ENCODE measurements at places on chromosomes 5 and 9.

DNA sequence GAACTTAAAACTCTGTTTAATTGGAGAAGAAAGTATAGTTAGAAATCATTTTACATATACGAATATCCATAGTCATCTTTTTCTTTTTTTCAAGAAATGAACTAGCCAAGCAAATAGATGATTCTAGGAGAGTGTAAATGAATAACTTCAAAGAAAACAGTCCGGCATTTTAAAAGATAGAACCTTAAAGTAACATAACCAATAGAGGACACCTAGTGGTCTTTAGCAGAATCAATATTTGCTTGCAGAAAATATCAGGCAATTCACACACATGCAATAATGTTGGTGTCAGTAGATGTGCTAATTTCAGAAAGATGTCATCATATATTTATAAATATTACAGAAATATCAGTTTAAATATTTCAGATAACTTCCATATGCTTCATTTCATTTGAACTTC, 57.1 kb downstream of the HCN1 start:
- DNase-seq: no peak

DNA sequence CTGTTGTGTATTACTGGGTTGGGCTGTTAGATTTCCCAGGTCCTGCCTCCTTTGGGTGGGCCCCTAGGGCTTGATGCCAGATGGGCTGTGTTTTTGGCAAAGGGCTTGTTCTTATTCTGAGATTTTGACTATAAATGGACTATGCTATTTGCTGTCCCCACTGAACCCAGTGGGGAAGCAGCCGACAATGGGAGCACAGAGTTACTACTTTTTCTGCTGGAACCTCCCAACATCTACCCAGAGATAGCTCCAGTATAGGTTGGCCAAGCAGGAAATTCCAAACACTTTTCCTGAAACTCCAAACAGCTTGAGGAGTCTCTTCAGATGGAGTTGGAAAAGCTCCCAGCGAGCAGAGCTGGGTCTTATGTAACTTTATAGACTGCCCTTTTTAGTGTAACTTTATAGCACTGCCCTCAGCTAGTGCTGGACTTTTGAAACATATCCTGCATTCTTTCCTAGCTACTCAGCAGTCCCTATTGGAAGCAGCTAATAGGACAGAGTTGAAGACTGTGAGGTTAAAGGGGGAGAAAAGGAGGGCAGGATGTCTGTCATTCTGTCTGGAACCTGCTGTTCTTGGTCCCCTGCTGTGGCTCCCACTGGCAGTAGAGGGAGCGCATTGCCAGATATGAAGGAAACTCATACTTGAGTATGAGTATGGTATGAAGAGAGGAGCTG, 21.0 kb downstream of the RUSC2 start:
- peak; percentile 100 for DNase-seq

DNA sequence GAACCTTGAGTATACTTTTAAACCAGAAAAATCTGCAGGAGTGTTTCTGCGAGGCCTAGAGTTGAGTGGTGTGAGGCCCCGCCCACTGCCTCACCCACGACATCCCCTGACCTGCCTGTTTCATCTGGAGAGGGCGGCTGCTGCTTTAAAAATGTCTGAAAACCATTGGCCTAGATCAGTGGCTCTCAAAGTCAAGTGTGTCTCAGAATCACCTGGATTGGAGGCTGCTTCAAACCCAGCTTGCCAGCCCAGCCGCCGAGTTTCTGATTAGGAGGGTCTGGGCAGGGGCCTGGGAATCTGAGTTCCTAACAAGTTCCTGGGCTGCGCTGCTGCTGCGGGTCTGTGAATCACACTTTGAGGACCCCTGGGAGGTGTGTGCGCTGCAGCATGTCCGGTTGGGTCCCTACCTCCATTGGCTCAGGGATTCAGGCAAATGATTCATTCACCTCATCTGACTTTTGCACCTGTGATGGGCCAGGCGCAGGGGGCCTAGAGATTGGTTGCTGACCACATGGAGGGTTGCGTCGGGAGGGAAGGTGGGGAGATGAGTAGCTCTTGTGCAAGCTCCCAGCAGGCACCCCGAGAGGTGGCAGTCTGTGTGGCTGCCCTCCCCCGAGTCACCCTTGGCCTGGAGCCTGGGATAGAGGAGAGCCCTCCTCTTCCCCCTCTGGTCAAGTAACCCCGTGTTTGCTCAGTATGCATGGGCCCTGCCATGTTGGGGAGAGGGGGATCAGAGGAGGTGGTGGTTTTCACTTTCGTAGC, 27.6 kb upstream of the HMCN2 start:
- DNase-seq: no peak

DNA sequence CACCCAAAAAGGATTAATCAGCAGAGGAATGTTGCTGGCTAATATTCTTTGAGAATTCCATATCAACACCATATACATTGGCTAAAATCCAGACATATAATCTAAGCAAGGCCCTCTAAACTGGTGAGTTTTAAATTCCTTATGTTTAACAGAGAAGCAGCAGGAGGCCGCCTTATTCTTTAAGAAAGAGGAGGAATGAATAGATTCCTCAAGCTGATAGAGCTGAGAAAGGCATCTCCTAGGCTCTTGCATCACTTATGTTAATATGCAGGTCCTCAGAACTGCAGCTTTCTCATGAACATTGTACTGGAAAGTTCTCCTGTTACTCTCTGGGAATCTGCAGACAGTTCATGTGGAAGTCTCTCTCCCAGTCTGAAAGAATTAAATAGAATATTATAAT, 20.1 kb upstream of the SMARCA2 start:
- no peak for DNase-seq

- DNase-seq: no peak
These were observed 25.7 kb downstream of the CPEB4 start for GRCh38 chr5:173913686-173914321.

- no peak for DNase-seq
These were observed 439.0 kb downstream of the CSNK1G3 start for GRCh38 chr5:123950701-123951581.

- peak; percentile 56 for DNase-seq
These were observed 85.2 kb downstream of the ARSB start for GRCh38 chr5:78899922-78900362.

- DNase-seq: peak; percentile 55
These were observed 567.4 kb downstream of the PRR16 start for GRCh38 chr5:121031491-121031890.

DNA sequence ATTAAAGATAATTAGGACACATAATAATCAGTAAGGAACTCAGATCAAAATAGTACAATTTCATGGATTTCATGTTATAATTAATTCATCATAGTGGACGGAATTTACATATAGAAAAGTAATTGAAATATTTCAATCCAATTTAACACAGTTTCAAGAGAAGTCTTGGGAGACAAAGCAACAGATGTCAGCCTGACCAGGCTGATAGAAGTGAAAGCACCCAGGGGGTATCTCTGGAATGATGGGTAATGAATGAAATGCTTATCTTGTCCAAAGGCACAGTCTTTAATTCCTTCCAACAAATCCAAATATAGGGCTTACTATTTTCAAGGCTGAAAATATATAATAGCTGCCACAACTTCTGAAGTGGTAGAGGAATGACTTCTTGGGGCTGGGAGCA, 629.3 kb upstream of the RGMB start:
- DNase-seq: no peak

- DNase-seq: no peak
These were observed 89.4 kb downstream of the OTULIN start for GRCh38 chr5:14753947-14754346.

DNA sequence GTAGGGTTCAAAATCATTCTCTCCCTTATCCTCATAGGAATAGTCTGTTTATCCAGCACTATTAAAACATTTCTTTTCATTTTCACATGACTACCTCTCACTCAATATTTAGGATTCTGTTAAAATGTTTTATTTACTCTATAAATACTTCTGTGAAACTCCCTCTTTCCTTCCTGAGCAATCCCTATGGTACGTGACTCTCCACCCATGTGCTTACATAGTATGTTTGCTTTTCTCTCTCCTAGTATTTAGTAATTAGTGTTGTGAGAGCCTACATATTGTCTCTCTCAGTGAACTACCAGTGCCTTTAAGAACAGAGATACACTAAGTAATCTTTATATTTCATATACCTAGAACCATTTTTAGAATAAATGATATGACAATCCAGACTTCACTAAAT, 46.0 kb downstream of the PTPRD start:
- DNase-seq: no peak

DNA sequence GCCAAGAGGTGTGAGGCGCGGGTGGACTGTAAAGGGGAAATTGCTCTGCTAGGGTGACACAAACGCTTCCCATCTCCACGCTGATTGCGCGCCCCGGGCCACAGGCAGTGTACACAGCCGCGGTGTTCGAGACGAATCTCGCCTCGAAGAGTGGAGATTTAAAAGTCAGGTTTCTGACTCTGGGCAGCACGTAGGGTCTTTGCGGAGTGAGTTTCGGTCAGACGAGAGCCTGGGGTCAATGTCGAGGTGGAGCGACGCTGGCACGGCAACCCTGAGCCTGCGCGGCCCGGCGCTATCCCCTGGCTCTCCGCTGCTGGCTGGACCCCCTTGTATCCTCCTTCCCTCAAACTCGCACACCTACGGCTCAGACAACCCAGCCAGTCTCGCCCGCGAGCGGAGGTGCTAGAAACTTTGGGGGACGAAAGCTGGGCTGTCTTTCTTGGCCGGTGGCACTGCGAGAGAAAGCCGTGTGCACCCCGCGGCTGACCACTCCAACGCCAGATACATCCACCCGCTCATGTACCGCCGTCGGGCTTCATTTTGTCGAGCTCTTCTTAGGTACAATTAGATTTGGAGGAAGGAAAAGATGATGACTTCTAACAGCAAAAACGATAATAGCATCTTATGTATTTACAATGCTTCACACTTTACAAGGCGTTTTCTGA, 5.4 kb upstream of the FOXB2 start:
- DNase-seq: no peak

GRCh38 chr9:120510816-120511215, 69.2 kb downstream of the CDK5RAP2 start:
- DNase-seq: no peak

DNA sequence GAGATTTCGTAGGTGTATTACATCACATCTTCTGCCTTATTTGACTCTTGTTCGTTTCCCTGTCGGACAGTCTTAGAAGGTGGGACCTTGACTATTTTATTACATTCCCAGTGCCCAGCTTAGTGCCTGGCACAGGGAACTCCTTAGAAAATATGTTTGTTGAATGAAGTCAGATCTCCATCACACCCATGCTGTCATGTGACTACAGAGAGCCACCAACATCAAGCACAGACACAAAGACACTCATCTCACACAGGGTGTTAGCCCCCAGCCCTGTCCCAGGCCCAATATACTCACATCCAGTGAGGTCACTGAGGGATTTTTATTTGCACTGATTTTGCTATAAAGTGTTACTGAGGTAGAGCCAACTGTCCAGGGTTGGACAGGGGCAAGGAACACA, 692 bp upstream of the SRA1 start:
- DNase-seq: no peak

GRCh38 chr5:141440341-141440740, 10.0 kb downstream of the PCDHGA12 start:
- no peak for DNase-seq

DNA sequence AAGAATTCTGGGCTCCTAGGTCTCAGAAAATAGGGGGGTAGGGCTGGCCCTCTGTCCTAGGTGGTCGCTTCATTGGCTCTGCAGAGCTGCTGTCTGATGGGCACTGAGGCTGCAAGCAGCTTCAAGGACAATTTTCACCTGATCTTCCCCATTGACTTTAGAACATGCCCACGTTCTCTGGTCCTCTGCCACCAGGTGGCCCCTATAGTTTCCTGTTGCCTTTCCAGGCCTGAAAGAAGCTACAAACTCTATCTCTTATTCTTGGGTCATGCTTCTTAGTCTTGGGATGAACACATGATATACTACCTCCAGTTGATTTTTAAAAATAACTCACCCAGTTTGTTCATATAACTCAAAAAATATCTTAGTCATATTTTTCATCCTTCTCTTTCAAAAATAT, 26.3 kb downstream of the SPZ1 start:
- DNase-seq: no peak

DNA sequence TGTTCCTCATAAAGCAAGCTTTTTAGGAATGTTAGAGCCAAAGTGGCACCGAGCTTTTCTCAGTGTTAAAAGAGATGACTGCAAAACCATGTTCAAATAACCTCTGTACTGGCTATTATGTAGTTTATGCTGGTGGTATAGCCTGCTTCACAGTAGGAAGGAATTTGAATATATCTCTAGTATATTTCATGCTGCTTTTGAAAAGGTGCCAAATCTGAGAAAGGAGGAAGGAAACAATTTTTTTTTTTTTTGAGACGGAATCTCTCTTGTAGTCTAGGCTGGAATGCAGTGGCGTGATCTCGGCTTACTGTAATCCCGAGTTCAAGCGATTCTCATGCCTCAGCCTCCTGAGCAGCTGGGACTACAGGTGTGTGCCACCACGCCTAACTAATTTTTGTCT, 13.5 kb downstream of the CREBRF start:
- no peak for DNase-seq

DNA sequence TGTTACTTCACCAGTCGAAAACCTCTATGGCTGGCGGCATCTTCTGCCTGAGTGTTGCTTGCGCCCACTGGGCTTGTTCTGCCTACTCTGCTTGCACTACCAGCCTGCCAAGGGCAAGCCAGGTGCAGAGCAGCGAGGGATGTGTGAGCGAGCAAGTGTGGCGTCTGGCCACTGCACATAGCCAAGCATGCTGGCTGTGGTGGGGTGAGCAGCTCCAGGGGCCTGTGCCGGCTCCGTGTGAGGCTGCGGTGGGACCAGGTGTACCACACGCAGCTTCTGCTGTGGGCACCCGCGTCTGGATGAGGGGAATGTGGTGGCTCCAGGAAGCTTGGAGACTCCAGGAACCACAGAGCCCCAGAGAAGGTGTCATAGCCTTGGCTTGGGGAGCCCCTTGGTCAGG, 51.4 kb downstream of the GTF3C4 start:
- DNase-seq: no peak
